ENCODE measurements at places on chromosomes 2 and 18.

- DNase-seq = no peak
Measured at GRCh38 chr2:85886590-85886989, 2.2 kb downstream of the ST3GAL5 start.

DNA sequence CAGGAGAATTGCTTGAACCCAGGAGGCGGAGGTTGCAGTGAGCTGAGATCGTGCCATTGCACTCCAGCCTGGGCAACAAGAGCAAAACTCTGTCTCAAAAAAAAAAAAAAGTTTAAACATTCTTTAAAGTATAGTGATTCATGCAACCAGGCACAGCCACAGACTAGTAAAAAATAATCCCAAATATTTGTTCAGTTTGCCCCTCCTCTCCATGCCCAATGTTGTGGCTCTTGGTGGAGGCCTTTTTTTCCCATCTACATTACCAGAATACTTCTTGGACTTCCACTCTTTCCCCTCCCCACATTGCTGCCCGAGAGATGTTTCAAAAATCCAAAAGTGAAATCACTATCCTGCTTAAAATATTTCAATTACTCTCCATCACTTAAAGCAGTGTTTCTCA lies 5.1 kb upstream of the MALT1 start:
- DNase-seq = no peak

GRCh38 chr18:55419132-55419946 lies 168.7 kb downstream of the TCF4 start:
- no peak for DNase-seq

GRCh38 chr18:73626859-73627258 lies 520.8 kb downstream of the FBXO15 start:
- DNase-seq = no peak

- no peak for DNase-seq
Measured at GRCh38 chr2:221581986-221582385, 9.9 kb upstream of the EPHA4 start.

- no peak for DNase-seq
Measured at GRCh38 chr2:60446413-60447267, 106.8 kb downstream of the BCL11A start.

DNA sequence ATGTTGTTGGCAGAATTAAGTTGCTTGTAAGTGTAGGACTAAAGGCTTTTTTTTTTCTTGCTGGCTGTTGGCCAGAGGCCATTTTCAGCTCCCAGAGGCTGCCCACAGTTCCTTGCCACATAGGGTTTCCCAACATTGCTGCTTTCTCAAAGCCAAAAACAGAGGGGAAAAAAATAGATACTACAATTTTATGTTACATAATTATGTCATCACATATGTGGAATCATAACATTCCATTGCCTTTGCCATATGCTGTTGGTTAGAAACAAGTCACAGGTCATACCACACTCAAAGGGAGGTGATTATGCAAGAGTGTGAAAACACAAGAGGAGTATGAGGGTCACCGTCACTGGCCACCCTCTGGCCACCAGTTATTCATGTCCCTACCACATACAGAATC lies 154.5 kb downstream of the RTN4 start:
- no peak for DNase-seq

DNA sequence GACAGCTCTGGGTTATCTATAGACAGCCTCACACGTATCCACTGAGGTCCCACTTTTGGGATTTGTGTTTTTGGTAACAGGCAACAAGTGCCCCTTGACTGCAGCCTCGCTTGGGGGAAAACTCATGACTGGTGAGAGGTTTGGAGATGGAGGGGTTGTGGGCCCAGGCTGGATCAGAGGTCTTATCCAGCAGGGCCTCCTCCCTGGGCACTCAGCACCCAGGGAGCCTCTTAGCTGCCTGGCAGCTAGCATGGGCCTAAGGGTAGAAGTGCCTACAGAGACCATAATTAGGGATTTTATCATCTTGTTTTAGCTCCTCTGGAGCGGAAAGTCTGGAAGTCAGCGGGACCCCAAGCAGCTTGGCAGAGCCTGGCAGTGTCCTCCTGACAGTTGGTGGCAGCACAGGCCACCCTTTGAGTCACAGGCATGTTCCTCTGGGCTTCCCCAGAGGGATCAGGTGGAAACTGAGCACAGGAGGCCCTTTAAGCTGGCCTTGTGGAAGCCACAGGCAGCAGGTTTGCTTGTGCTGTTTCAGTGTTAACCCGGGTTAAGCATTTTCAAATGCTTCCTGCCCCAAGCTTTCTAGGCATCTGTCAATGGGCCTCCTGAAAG lies 143.1 kb downstream of the KCTD1 start:
- no peak for DNase-seq

- no peak for DNase-seq
Measured at GRCh38 chr2:55169359-55169758, 62.7 kb downstream of the CLHC1 start.

- no peak for DNase-seq
Measured at GRCh38 chr2:67579806-67580205, 182.7 kb downstream of the ETAA1 start.

GRCh38 chr18:11021477-11021876 lies 127.9 kb downstream of the PIEZO2 start:
- DNase-seq = no peak

- no peak for DNase-seq
Measured at GRCh38 chr2:10372862-10373240, 70.1 kb downstream of the HPCAL1 start.

DNA sequence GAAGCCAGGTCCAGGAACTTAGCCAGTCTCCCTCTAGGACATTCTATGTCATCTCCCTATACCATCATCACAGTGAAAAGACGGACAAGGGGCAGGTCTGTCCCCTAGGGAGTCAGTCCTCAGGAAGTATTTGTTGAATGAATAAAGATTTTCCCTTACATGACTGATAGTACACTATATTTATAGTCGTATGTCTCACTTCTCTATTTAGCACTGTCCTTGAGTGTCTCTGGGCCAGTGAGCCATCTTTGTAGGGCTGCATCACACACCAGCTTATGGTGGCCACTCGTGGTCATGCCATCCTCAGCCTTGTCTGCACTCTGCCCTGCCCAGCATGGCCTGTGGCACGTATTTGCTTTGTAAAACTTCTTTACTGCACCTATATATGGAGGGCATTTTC lies 25.8 kb downstream of the PTPN18 start:
- no peak for DNase-seq

DNA sequence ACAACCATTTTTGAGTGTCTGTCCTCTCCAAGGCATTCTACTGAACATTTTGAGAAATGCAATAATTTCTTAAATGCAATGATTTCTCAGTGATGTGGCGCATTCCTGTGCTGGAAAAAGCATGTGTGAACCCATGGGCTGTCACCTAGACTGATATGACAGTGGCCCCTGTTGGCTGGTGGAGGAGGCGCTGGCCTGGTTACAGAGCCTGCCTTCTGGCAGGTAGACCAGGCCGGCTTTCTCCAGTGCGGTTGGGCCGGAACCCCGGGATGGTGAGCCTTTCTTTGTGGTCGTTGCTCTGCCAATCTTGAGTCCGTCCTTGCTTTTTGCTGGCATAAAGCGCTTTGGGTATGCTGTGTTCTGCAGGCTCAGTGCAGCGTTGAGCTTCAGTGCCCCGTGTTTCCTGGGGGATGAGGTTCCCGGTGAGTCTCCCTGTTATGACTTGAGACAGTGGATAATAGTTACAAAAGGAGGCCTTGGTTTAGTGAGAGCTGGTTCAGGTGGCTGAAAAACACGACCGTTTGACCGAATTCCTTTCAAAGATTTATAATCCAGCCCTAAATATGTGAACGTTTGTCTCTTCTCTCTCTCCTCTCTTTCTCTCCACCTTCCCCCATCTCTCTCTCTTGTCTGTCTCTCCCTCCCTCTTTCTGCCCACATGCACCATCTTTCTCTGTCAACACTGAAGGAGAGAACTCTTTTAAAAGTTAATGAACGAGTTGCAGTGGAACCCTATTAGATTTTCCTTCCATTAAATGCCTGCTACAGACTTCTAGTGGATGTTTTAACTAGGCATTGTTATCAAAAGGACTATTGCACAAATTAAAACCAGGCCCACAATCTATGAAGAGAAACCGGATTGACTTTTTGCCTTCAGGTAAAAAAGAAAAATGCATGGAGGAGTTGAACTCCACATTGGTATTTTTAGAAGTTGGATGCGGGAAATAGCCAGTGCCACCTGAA lies 34.0 kb downstream of the TSHZ1 start:
- DNase-seq = no peak

DNA sequence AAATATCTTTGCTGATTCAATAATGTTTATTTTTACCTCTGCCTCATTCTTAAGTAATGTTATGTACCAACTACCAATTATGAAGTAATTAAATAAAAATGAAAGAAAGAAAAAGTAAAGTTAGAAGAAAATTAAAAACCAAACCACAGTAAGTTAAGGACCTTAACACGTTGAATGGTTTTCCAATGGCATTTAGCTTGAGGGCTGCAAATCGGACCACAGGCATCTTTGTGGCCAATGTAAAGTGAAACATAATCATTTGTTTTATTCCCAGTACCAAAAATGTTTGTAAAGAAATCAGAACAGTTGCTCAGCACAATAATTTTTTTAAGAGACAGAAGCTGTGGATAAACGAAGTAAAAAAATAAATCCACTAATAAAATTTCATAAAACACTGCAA lies 1455.5 kb upstream of the ZEB2 start:
- no peak for DNase-seq

GRCh38 chr2:227804975-227805374 lies 8.7 kb upstream of the CCL20 start:
- no peak for DNase-seq

DNA sequence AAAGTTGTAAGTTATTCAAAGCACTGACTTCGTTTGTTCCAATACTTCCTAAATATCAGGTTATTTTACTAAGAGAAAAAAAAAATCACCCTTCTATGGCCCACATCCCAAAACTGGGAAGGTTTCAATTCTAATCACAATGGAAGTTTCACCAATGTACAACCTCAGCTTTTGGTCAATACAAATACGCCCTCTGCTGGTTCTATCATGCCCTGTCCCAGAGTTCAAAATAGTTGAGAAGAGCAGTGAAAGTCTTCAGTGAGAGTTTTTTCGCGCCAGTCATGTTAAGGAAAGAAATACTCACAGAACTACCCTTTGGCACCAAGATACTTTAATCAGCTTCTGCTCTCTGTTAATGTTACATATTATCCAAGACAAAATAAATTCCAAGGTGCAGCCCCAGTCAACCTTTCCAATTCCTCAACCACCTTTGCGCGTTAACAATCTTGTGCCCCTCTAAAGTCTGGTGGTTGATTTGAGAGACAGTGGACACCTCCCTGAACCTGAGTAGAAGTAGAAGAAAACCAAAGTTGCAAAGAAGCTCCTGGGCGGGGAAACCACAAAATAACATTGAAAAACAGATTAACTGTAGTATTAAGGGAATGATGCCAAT lies 59.9 kb downstream of the SUMO1 start:
- DNase-seq = peak; percentile 62

- no peak for DNase-seq
Measured at GRCh38 chr2:20657522-20658235, 6.8 kb upstream of the HS1BP3 start.

DNA sequence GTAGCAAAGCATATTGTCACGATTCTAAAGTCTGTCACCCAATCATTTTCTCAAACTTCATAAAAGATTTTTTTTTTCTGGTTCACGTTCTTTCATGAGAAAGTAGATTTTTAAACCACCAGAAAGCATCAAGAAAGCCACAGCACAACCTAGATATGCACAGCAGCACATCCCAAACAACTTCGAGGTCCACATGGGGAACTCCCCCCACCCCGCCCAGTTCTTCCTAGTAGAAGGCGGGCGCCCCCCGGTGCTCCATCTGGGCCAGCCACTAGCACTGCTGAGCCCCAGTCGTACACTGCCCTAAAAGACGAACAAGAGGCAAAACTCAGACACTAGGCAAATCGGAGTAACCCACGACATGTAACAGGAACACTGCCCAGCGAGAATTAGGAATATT lies 15.5 kb downstream of the HDLBP start:
- no peak for DNase-seq

DNA sequence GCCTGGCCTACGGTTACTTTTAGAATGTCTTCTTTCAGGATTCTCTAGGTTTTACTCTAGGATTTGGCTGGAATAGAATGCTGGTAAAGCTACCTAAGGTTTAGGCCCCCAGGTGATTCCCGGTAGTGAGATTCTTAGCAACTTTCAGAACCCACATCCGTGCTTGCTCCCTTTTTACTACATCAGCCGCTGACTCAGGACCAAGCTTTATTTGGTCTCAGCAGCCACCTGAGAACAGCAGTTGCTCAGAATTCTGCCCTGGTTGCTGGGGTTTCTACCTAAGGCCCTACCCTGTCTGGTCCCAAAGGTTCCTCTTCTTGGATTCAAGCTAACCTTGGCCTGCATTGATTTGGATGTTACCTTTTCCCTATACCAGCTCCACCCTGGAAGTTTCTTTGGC lies 36.1 kb upstream of the NDUFV2 start:
- no peak for DNase-seq

- DNase-seq = no peak
Measured at GRCh38 chr2:195613922-195614321, 43.1 kb upstream of the SLC39A10 start.

DNA sequence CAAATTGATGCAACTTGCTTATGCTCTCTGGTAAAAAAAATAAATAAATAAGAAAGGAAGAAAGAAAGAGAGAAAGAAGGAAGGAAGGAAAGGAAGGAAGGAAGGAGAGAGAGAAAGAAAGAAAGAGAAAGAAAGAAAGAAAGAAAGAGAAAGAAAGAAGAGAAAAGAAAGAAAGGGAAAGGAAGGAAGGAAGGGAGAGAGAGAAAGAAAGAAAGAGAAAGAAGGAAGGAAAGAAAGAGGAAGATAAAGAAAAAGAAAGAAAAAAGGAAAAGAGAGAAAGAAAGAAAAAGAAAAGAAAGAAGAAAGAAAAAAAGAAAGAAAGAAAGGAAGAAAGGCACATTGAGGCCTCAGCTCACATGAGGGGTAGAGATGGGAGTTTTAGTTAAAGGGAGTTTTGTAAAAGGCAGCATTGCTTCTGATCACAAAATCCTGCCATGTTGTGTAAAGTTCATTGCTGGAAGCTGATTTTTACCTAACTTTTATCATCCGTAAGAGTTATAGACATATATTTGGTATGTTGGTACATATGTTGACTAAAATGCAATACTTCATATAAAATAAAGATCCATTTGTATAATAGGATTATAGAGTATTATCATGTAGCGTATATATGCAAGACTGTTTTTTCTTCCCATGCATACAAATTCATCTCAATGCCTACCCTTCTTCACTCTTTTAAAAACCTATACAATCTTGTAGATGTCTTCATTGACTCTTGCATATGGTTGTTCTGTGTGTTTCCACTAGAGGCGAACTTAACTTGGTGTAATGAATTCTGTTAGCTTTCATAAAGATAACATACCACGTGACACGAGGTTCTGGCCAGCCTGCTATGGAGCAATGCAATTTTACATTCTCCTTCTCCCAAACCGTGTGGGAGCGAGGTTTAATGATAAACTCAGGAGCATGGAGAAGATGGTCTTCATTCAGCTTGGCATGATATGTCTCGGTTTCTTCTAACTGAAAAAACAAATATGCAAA lies 32.8 kb downstream of the MYOM1 start:
- DNase-seq = no peak

- no peak for DNase-seq
Measured at GRCh38 chr2:118122594-118123281, 34.5 kb downstream of the INSIG2 start.

- no peak for DNase-seq
Measured at GRCh38 chr2:137638932-137639331, 325.3 kb upstream of the HNMT start.
